ENCODE measurements at places on chromosomes 1 and 21.

GRCh38 chr1:30383221-30383711 lies 340.1 kb downstream of the MATN1 start:
- DNase-seq = no peak

DNA sequence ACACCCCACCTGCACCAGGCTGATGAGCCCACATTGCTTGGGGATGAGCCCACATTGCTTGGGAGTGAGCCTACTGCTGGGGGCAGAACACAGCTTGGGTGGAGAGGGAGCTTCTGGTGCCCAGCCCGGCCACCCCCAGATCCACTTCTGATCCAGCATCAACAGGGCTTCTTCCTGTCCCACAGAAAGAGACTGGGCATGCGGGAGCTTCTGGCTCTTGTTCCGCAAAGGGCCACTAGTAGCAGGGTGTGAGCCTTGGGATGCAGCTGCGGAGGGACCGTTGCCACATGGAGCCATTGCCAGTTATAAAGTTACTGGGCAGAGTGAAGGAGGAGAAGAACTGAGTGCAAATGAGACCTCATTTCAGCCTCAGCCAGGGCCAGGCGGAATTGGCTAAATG lies 36.3 kb downstream of the PKP1 start:
- no peak for DNase-seq

DNA sequence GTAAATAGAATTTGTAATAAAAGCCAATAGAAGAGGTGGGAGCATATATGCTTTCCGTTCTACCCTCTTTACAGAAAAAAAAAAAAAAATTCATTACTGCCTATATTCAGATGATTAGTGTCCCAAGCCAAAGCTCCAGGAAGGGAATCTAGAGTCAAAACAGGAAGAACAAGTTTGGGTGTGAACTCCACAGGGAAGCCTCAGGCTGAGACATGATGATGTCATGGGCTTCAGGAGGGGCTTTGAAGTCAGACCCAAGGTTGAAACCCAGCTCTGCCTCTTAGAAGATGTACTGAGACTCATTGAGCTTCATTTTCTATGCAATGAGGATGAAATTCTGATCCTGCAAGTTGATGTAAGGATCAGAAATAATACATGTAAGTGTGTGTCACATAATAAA lies 250.0 kb upstream of the ADGRL2 start:
- no peak for DNase-seq

GRCh38 chr1:39250460-39251240 lies 46.2 kb downstream of the MACF1 start:
- DNase-seq = no peak

DNA sequence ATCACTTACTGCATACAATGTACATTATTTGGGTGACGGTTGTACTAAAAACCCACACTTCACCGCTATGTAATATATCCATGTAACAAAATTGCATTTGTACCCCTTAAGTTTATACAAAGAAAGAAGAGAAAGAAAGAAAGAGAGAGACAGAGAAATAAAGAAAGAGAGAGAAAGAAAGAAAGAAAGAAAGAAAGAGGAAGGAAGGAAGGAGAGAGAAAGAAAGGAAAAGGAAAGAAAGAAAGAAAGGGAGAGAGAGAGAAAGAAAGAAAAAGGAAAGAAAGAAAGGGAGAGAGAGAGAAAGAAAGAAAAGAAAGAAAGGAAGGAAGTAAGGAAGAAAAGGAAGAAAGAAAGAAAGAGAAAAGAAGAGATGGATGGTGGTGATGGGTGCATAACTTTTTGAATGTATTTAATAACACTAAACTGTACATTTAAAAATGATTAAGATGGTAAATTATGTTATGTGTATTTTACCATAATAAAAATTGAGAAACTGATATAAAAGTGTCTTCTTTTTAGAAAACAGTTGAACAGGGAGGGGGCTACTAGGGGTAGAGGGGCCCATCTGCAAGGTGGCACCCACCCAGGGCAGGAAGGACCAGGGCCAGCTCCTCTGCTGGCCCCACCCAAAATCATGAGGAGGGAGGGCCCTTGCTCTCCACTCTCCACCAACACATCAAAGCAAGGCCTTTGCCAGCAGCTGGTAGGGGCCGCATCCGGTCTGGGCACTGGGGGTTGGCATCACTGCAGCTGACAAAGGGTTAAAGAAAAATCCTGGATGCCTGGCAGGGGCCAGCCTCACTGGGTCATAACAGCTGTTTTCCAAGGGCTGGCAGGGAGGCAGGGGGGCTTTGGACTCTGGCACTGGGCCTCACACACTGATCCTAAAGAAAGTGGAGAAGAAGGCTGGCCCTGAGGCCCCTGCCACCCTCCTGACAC lies 153.9 kb upstream of the EDN2 start:
- DNase-seq = no peak

Measured in stimulated activated CD4-positive, alpha-beta T cell treated with anti-CD3 and anti-CD28 coated beads, Interleukin-1b, Interleukin-23, amount 100 ng/mL, for 48 hours (primary cell).